ENCODE measurements at places on chromosomes 7 and 10. TPM values are rescaled to one million over a fixed set of nuclear protein-coding genes. Genes with fewer than 3 reads are reported as not detected.

DNA sequence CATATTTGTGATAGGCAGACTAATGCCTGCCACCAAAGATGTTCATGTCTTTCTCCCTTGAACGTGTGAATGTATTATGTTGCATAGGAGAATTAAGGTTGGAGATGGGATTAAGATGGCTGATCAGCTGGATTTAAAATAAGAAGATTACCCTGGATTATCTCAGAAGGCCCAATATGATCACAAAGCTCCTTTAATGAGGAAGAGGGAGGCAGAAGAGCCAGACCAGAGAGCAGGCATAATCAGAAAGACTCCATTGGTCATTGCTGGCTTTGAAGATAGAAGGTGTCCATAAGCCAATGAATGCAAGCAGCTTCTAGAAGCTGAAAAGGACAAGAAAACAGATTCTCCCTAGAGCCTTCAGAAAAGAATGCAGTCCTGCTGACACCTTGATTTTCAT, 410.3 kb downstream of the GRM8 start:
- no peak for DNase-seq

GRCh38 chr10:76491216-76491615, 1059.8 kb downstream of the LRMDA start:
- DNase-seq, result no peak

GRCh38 chr10:78547397-78547796, 513.7 kb downstream of the RPS24 start:
- DNase-seq, result no peak

Gene MCM10
- 0.30 TPM for total RNA-seq

Gene ASB15
- total RNA-seq, result 96.2 TPM

Measured in left ventricle myocardium superior (tissue), 1 donor.